ENCODE measurements at places on chromosomes 7 and 10.

DNA sequence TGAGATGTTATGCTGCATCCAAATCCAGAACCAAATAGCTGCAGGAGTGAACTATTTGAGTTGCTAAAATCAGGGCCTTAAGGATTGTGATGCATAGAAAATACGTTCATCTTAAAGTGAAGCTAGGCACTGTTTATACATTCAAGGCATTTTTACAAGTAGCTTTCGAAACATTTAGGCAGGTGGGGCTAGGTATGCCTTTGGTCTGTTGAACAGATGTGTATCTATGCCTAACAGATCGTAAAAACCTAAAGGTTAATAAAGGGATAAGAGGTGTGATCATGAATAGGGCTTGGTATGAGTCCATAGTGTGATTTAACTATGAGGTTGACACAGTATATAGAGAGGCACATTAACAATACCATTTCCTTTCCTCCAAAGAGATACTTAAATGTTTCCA is 262.5 kb downstream of the SEMA3D start:
- no peak for DNase-seq

DNA sequence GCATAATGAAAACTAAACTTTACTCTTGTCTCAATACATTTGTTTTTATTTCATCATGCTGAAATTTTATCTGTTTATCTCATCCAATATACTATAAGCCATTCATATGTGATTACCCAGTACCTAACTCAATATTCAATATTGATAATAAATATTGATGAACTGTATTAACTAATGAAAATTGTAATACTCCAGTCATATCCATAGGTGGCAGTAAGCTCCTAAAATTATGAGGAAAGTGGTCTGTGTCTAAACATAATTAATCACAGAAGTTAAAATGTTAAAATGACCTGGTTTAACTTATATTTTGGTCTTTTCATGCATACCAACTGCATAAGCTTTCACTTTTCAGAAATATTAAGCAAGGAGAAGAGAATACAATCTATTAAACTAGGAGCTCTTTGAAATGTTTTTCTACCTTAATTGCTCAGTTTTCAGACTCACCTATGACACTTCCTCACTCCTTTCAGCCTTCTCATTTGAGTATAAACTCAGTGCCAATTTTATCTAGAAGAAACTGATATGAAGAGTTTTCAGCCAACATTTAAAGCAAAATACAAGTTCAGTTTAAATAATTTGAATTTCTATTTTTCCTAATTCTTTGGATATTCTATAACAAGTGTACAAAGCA is 30.5 kb upstream of the VWDE start:
- DNase-seq, result no peak

- no peak for DNase-seq
These were observed 4.6 kb downstream of the DUSP5 start for GRCh38 chr10:110502072-110502845.

- no peak for DNase-seq
These were observed 134.0 kb downstream of the PAXIP1 start for GRCh38 chr7:154868921-154869320.

GRCh38 chr7:36393826-36394225 is 4.2 kb downstream of the ANLN start:
- DNase-seq, result no peak

- DNase-seq, result no peak
These were observed 55.7 kb upstream of the PRSS58 start for GRCh38 chr7:142313528-142313927.

GRCh38 chr7:54546081-54546985 is 4.2 kb downstream of the VSTM2A start:
- peak; percentile 40 for DNase-seq

DNA sequence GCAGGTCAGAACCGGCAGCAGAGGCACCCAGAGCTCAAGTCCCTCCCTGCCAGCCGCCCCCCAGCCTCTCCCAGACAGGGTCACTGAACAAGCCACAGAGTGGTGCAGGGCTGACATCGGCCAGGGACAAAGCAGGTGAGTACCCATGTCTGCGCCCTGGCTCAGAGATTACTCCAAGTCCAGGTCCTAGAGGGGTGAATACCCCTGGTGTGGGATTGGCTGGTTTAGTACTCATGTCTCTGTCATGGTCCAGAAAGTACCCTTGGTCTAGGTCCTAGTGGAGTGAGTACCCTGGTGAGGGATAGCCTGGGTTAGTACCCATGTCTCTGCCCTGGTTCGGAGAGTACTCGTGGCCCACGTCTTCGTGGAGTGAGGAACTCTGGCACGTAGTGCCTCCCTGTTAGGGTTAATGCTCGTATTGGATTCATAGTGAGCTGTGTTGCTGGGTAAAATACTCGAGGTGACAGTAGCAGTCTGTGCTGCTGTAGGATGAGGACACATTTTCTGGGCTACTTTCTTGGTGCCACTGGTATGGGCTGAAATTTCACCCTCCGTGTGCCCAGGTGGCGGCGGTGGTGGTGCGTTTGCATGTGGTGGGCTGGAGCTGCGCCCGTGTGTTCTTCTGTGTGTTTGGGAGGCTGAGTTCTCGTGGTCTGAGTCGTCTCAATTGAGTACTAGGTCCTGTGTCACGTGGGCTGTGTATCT is 25.5 kb upstream of the KNDC1 start:
- no peak for DNase-seq

DNA sequence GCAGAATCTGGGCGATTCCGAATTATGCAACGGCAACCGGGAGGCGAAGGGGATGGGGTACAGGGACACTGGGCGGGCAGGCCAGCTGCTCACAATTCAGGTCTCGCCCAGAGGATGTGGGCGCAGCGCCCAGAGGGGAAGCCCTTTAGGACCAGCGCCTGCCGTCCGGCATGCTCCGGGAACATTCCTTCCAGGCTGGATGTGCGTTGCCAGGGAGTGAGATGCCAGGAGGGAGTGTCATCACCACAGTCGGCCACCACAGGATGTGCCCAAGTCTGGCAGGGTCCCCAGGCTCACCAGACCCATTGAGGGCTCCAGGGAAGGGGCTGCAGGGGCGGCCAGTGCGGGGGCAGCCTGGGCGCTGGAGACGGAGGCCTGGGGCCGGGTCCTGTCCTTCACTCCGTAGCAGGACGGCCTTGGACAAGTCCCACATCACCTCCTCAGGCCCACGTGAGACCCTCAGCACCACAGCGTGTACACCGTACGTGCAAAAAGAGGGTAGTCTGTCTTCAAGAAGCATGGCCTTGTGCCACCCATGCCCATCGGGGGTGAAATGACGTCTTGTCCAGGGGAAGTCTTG is 63.9 kb downstream of the FOXL3 start:
- no peak for DNase-seq

DNA sequence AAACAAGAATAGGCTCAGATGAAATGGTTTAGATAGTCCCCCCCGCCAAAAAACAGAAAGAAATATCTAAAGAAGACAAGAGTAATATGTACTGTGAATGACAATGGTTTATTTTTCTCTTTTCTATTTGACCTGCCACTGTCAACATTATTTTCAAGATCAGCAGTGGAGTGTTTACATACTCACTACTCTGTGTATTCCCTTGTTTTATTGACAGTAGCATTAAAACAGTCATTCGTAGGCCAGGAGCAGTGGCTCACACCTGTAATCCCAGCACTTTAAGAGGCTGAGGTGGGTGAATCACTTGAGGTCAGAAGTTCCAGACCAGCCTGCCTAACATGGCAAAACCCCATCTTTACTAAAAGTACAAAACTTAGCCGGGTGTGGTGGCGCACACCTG is 245.3 kb upstream of the SLC26A5 start:
- DNase-seq, result no peak

DNA sequence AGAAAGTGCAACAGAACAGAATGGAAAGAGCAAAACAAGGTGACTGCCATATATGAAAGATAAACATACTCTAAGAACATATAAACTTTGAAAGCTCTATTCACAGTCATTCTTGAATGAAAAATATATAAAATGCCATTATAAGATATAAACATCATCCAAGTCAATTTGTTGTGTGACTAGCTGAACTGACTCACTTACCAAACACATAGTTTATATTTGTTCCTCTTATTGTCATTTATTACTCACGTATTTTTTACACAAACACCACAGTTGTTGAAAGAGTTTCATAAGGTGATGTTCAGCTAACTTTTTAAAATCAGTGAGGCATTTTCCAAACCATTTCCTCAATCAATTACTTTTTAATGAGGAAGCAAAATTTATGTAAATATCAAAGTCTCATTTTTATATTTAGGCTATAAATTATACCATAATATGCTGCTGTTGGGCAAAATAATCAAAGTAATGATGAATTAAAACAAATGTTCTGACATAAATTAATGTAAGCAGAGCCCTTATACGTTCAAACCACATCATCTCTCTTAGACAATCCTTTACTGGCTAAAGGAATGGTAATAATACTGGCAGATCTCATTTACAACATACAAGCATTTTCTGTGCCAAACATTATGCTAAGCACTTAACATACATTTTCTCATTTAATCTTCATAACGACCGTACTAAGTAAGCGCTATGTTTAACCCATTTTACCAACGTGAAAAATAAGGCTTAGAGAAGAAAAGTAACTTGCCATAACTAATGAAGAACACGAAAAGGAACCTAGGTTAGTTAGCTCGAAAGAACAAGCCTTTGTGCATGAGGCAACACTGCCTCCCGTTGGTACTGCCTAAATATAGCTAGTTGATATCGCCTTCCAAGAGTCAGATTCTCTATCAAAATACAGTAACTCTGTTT is 7.3 kb downstream of the LRRN3 start:
- DNase-seq, result no peak

DNA sequence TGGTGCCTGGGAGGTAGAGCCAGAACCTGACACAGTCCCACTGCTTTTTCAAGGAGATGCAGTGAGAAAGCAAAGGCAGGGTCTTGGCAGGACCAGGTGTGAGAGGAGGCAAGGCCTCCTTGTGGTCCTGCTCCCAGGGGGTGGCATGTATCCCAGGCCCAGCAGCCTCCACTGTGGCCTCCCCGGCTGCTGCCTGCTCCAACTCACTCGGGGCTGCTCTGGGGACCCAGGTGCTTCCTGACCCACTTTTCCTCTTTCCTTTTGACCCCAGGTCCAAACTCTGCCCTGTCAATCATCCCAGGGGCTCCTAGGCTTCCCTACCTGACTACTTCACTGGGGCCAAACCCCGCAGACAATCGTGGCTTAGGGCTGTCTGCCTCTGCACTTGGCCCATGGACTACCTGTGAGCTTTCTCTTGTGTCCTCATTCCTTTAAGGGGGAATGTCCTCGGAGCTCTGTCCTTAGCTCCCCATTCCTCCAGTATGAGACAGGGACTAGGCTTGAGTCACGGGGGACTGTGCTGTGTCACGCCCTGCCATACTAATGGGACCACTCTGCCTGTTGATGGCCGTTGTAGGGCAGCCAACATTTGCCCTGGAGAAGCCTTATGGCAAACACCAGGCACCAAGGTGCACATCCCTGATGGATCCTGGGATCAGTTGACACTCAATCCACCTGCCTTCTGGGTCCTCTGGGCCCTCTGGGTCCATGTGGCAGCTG is 1.1 kb upstream of the AEBP1 start:
- no peak for DNase-seq

- DNase-seq, result no peak
These were observed 28.8 kb downstream of the CACUL1 start for GRCh38 chr10:118725886-118726500.

DNA sequence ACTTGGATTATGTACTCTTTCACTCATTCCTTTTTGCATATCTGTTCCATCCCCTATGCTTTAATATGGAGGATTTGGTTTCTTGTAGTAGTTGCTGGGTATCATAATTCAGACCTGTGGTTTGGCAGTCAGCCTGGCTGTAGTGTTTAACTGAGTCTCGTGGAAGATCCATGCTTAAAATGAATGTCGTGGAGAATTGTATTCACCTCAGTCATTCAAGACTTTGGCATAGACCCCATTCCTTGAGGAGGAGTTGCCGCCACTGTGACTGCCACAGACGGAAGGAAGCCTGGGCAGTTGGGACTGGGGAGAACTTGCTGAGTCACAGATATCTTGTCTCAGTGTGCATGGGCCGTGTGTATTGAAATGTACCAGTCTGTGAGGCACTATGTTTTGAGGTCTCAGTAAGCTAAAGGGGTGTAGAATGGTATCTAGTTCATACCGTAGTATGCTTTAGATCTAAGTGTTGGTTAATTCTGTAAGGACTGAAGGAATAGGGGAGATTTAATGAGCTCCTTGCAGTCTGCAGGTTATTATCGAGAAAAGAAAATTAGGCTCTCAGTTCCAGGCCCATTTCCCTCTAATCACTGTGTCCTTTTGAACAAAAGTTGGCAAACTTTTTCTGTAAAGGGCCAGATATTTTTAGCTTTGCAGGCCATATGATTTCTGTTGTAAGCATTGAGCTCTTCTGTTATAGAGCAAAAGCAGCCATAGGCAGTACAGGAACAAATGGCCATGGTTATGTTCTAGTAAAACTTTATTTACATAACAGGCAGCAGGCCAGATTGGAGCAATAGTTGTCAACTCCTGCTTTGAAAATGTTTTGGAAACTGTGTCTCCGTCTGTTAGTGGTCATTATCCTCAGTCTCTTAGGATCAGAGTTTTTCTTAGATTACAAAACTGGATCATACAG is 76.8 kb downstream of the TPST1 start:
- DNase-seq, result no peak

GRCh38 chr7:4854916-4855315 is 6.9 kb downstream of the PAPOLB start:
- no peak for DNase-seq
